Natural killer cell (primary cell): ENCODE measurements at places on chromosomes 4 and X. TPM values are rescaled to one million over a fixed set of nuclear protein-coding genes. Genes with fewer than 3 reads are reported as not detected.

The GPR34 gene
- total RNA-seq, result 6.0 TPM

DNA sequence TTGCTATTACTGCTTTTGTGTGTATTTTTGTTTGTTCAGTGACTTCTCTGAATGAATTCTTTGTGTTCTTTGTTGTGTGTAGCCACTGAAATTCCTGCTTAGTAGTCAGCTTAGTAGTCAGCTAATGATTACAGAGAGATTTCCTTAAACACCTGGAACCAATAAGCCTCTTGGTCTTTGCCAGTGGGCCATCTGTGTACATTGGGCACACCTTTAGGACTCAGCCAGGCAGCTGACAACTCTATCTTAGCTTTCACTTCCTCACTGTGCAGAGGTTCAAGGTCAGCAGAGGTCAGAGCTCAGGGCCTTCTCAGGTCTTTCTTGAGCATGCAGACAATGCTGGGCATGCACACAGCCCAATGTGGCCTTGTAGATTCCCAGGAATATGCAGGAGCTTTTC is 59.3 kb downstream of the RWDD4 start:
- no peak for DNase-seq
- no peaks in the 10 kb centered on the region for H3K4me1 ChIP-seq
- H3K27ac ChIP-seq, result no peak overlapping the region
- H3K36me3 ChIP-seq, result no peaks in the 10 kb centered on the region
- no peaks in the 10 kb centered on the region for H3K27me3 ChIP-seq
- H3K4me3 ChIP-seq, result no peak overlapping the region

- DNase-seq, result no peak
- H3K36me3 ChIP-seq, result peaks cover 62% of the 10 kb centered on the region
- H3K27me3 ChIP-seq, result no peaks in the 10 kb centered on the region
- no peak overlapping the region for H3K4me3 ChIP-seq
- no peak overlapping the region for H3K27ac ChIP-seq
- no peaks in the 10 kb centered on the region for H3K4me1 ChIP-seq
These were observed 29.9 kb downstream of the NELFA start for GRCh38 chr4:1978741-1979476.

- no peaks in the 10 kb centered on the region for H3K36me3 ChIP-seq
- no peak overlapping the region for H3K27ac ChIP-seq
- peaks cover 8% of the 10 kb centered on the region for H3K4me1 ChIP-seq
- no peaks in the 10 kb centered on the region for H3K27me3 ChIP-seq
- H3K4me3 ChIP-seq, result no peak overlapping the region
- DNase-seq, result no peak
These were observed 53.0 kb upstream of the KLF3 start for GRCh38 chr4:38610966-38611431.
